Endothelial cell of coronary artery (primary cell): ENCODE measurements at places on chromosomes 7 and 10. TPM values are rescaled to one million over a fixed set of nuclear protein-coding genes. Genes with fewer than 3 reads are reported as not detected.

The ATP6V0A4 gene
- total RNA-seq: 0.18 TPM in 1 of 2 replicates, not detected in the other

The MCU gene
- total RNA-seq: 24.2 and 31.0 TPM in 2 replicates

The SLC26A5 gene
- not detected in 2 replicates for total RNA-seq

The CFTR gene
- not detected in 2 replicates for total RNA-seq

The MOGAT3 gene
- total RNA-seq: not detected in 2 replicates

The GJD4 gene
- under 0.01 and 0.09 TPM in 2 replicates for total RNA-seq

The BAMBI gene
- total RNA-seq: 2.2 and 8.4 TPM in 2 replicates

The TDRD1 gene
- total RNA-seq: not detected in 2 replicates

The GPR15LG gene
- not detected in 2 replicates for total RNA-seq

The DENND2A gene
- under 0.01 and 0.66 TPM in 2 replicates for total RNA-seq

The ABCB1 gene
- 3.0 and 9.8 TPM in 2 replicates for total RNA-seq
